NCI-H1436 treated with DMSO at 0.1 percent for 48 hours (cell line): ENCODE measurements at places on chromosomes 6 and 20.

- no peak for DNase-seq
Observed at GRCh38 chr20:53064935-53065334, 92.8 kb downstream of the TSHZ2 start.

DNA sequence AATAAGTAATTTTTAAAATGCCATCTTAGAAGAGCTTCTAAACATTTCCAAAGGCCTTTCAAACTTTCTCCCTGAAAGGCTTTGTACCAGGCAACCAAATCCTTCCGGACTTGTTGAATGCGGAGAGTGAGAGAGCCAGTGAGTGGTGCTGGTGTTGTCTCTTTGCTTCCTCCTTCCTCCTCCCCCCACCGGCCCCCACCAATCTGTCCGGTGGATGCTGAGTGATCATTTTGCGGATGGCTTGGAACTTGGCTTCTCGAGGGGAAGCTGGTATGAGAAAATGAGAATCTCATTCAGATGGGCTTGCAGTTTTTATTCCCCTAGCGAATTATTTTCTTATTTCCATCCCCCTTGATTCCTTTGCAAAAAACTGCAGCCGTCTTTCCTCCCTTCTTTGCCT, 97.3 kb downstream of the ANKRD60 start:
- DNase-seq = no peak

DNA sequence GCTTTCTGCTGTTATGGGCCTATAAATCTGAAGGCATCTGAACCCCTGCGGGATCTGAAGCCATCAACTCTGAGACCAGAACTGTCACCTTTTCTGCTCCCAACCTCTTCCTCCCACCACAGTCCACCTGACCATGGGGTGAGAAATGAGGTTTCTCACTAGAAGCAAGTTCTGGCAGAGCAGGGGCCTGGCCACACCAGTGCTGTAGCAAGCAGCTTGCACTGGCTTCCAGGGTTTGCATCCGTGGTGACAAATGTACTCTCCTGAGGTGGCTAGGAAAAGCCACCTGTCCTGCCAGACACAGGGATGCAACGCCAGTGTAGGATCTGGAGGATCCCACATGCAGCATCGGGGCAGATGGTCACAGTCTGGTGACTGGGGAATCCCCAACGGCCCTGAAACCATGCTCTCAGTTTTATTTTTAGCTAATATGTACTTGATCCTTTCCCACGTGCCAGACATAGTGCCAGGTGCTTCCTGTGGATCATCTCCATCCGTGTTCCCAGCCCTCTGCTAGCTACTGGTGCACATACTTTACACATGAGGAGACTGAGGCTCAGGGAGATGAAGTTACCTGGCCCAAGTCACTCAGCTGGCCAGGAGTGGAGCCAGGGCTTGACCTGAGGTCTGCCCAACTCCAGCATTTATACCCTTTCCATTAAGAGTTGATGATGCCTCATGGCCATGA, 122.1 kb upstream of the SPACA1 start:
- DNase-seq = no peak

- DNase-seq = peak; percentile 51
Observed at GRCh38 chr6:170152989-170153388, 137.9 kb downstream of the DLL1 start.

DNA sequence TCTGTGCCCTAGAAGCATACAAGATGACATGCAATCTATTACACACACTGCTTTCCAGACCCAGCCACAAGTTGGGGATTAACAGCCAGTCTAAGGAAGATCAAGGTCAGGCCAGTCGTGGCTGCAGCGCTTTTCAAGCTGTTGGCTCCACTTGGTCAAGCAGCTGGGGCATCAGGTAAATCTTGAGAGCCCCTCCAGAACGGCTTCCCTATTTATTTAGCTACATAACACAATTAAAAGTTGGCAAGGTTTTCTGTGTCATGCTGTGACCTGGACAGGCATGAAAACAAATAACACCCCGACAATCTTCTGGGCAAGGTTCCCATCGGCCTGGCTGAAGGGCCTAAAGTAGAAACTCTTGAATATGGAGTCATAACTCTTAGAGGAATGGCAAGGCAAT, 524.3 kb downstream of the PRKN start:
- DNase-seq = no peak

GRCh38 chr6:16080204-16080603, 48.7 kb upstream of the MYLIP start:
- no peak for DNase-seq

DNA sequence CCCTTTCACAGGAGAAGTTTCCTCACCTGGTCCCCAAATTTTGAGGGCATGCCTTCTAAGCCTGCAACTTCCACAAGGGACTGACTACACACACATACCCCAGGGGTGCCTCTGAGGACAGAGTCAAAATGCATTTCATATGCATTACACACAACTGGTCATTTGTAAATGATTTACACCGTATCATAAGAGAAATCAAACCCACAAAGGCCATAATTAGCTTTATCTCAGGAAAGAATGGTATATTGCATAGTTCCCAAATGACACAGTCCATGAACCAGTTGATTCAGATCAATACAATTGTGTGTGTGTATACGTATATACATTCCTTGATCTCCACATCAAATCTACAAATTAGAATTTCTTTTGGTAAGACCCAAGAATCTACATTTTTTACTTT, 203.3 kb upstream of the PRDM1 start:
- DNase-seq = no peak

- no peak for DNase-seq
Observed at GRCh38 chr20:47557218-47557617, 55.5 kb downstream of the NCOA3 start.

GRCh38 chr6:36959555-36960250, 5.2 kb downstream of the PI16 start:
- DNase-seq = no peak

DNA sequence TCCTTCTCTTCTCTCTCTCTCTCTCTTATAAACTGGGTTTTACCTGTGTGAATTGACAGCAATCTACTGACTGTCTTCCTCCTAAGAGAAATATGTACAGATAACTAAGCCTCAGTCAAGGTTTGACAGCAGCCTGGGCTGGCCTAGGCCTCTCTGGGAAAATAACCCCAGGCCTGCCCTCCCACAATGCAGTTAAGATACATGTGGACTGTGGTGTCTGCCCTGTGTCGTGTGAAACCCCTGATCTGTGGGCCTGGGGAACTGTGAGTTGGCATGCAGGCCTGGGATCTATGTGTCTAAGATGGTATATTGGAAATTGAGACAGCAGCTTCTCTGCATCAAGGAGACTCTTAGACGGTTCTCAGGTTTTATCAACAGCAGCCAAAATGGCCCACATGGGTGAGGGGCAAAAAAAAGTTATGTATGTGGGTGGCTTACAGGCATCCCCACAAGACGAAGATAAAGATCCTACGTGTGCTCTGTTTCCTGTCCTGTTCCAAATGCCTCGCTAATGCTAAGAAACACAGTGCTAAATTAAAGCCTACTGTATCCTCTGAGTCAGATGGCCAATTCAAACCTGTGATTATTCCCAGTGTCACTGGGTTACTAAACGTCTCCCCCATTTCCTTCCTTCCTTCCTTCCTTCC, 19.0 kb downstream of the LRFN2 start:
- DNase-seq = no peak

- no peak for DNase-seq
Observed at GRCh38 chr6:13511913-13512717, 24.7 kb upstream of the GFOD1 start.

DNA sequence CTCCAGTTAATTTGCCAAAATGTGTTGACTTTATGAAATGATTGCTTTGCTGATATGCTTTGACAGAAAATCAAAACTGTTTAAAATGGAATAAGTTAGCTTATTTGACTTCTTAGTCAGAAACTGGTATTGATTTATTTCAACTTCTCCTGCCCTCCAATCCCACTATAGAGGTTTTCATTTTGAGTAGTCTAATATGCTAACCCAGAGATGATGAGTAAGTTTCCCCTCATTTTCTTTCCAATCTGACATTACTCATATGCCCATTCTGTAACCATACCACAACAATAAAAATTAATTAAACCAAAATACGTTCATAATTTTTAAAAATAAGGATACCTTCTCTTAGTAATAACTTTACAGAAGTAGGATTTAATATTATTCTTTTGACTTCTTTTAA, 78.8 kb downstream of the COL19A1 start:
- DNase-seq = no peak

- DNase-seq = no peak
Observed at GRCh38 chr20:32893263-32894025, 34.7 kb downstream of the EFCAB8 start.

- no peak for DNase-seq
Observed at GRCh38 chr6:161079566-161080262, 88.1 kb downstream of the MAP3K4 start.

GRCh38 chr6:131372535-131372934, 200.5 kb upstream of the ARG1 start:
- DNase-seq = no peak

DNA sequence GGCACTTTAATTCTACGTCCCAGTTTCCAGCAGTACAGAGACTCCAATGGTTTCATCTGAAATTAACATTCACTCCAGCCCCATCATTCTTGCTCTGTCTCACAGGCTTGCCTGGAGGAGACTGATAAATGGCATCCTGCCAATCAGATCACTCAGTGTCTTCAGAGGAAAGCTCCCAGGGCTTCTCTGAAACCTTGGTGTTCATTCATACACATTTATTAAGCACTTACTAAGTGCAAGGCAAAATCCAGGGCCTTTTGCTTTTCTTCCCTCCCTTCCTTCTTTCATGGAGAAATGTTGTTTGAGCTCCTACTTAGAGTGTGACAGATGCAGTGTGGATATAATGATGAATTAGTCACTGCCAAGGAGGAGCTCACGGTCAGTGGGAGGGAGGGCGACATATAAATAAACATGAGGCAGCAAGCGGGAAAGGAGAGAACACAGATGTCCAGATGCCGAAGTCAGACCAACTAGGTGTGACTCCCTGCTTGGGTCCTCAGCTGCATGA, 106.7 kb upstream of the DTNBP1 start:
- no peak for DNase-seq

- DNase-seq = no peak
Observed at GRCh38 chr6:56962441-56962840, 7.5 kb downstream of the BEND6 start.

DNA sequence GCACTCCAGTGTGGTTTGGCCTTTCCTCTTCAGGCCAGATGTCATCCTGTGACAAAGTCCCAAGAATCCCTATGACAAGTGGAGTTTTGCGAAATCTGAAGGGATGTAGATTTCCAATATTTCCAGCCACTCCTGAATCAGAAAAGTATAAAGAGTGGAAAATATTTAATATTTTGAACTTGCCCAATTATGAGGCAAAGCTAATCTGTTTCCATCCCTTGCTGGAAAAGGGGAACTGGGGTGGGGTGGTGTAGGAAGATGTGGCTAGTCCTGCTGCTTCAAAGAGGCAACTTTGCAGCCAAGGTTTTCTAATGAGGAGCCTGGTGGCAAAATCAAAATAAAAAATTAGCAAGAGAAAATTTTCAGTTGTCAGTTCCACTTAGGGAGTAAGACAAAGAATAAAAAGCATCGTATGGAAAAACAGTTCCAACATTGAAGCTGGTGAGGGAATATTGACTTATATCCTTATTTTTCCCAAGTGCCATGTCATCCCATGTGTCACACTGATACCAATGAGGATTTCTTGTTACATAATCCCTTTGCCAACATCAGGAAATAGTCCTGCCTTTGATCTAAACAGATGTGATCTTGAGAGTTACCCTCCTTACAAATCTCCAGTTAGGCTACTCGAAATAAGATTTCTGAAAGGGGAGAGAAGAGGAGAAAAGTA, 480.0 kb upstream of the JARID2 start:
- no peak for DNase-seq

DNA sequence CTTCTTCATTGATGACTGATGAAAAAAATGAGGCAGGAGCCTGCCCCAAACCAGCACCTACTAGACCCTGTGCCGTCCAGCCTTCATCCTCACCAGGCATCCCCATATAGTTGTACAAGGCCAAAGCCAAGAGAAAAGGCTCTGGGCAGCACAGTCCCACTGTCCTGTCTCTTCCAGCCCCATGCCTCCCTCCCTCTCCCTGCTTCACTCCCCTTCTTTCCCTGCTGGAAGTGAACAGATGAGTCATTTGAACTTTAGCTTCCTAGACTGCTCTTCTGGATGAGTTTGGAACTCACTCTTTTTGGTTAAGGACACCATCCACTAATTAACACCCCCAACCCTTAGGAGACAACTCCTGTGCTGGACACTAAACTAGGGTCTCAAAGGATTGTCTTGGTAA, 235.2 kb downstream of the LRFN2 start:
- DNase-seq = no peak

- no peak for DNase-seq
Observed at GRCh38 chr6:36444470-36444869, 1.7 kb downstream of the KCTD20 start.

DNA sequence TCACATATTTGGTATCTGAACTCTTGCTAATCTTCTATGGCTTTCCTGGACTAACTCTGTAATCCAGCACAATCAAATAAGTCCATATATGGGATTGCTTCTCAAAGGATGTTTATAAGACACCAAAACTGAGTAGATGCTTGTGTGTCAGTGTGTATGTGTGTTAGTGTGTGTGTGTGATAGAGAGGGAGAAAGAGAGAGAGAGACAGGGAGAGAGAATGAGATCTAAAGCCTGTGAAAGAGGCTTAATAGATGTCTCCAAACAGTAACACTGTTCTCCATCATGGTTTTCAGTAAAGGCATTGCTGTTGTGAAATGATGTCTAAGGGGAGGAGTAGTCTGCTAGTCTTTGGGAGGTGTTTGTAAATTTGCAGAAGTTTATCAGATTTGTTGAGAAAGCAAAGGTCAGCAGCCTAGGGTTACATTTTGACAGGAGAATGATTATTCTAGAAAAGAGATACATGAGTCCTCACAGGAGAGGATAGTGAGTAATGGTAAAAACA, 73.9 kb upstream of the MLIP start:
- DNase-seq = no peak

DNA sequence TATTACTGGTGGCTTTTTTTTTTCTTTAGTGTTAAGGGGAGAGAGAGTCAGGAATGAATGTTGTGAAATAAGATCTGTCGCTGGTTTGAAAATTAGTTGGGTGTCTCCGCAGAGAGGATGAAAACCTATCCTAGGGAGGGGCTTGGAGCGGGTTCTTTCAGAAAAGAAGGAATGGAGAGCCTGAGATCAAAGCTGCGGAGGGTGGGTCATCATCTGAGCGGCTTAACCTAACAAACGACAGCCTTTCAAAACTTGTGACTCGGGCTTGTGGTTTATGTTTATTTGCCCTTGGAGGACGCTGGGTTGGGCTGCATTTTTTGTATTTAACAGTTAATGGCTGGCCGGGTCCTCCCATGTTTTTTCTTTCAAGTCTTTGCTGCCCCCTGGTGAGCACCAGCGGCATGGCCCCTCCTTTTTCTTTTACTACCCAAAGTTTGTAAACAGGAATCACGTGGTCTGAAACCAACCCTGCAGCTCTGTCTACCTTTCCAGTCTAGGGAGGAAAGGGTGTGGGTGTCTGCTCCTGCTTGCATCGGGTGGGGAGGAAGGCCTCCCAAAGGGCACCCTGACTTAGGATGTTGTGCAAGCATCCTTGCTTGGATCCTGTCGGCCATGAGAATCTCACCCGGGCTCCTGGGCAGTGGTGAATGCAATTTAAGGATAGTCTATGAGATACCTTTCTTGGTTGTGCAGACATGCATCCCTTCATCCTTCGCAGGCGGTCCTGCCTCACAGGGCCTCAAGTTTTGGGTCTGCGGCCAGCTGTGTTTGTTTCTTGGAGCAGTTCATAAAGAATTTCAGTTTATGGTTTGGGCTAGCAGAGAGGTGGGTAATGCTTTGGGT, 2.2 kb downstream of the PIM1 start:
- DNase-seq = peak; percentile 56

- DNase-seq = no peak
Observed at GRCh38 chr6:24899136-24899996, 36.4 kb downstream of the RIPOR2 start.

- DNase-seq = no peak
Observed at GRCh38 chr6:31718265-31718664, 3.1 kb downstream of the LY6G6D start.

GRCh38 chr6:80733641-80734040, 627.2 kb downstream of the BCKDHB start:
- DNase-seq = no peak
